ENCODE measurements at places on chromosomes 4 and X. TPM values are rescaled to one million over a fixed set of nuclear protein-coding genes. Genes with fewer than 3 reads are reported as not detected.
A peak's percentile ranks its signal among the peaks of the same experiment; 100 is the strongest.

Gene STBD1
- 0.25 TPM for total RNA-seq

Gene PRSS12
- 0.55 TPM for total RNA-seq

Gene PWWP3B
- not detected for total RNA-seq

Gene VSIG4
- not detected for total RNA-seq

Gene NLRP2B
- total RNA-seq, result not detected

Gene RNF128
- total RNA-seq, result not detected

Gene CITED1
- not detected for total RNA-seq

Gene DRD5
- not detected for total RNA-seq

GRCh38 chrX:121558886-121559285, 511.5 kb downstream of the GLUD2 start:
- no peaks in the 10 kb centered on the region for H3K36me3 ChIP-seq
- no peaks in the 10 kb centered on the region for H3K4me1 ChIP-seq
- no peaks in the 10 kb centered on the region for H3K27me3 ChIP-seq
- H3K27ac ChIP-seq, result no peak overlapping the region
- no peak overlapping the region for H3K4me3 ChIP-seq
- no peak for DNase-seq

DNA sequence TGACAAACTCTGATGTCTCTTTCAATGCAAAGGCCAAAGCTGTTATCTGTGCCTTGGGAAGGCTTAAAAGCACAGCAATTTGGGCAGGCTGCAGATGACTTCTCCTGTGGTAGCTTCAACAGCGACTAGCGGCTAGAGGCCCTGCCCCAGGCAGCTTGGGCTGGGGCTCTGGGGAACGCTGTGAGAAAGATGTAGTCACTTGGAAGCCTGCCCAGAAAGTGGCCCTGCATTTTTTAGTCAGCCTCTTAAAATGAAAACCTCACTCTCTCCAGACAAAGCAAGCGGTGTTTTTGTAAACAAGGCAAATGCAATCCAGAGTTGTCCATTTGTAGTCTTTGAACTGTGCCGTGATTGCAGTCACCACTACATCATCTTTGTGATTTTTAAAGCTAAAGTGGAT, 27.5 kb downstream of the PCYT1B start:
- DNase-seq, result no peak
- H3K4me3 ChIP-seq, result no peak overlapping the region
- no peaks in the 10 kb centered on the region for H3K4me1 ChIP-seq
- H3K36me3 ChIP-seq, result no peaks in the 10 kb centered on the region
- no peaks in the 10 kb centered on the region for H3K27me3 ChIP-seq

GRCh38 chr4:109232681-109233080, 69.8 kb downstream of the COL25A1 start:
- H3K27ac ChIP-seq, result no peak overlapping the region
- no peaks in the 10 kb centered on the region for H3K4me1 ChIP-seq
- DNase-seq, result no peak
- H3K27me3 ChIP-seq, result no peaks in the 10 kb centered on the region

- H3K27ac ChIP-seq, result no peak overlapping the region
- no peaks in the 10 kb centered on the region for H3K27me3 ChIP-seq
- no peaks in the 10 kb centered on the region for H3K4me1 ChIP-seq
- DNase-seq, result no peak
Observed at GRCh38 chr4:26073886-26074560, 160.0 kb downstream of the SMIM20 start.

DNA sequence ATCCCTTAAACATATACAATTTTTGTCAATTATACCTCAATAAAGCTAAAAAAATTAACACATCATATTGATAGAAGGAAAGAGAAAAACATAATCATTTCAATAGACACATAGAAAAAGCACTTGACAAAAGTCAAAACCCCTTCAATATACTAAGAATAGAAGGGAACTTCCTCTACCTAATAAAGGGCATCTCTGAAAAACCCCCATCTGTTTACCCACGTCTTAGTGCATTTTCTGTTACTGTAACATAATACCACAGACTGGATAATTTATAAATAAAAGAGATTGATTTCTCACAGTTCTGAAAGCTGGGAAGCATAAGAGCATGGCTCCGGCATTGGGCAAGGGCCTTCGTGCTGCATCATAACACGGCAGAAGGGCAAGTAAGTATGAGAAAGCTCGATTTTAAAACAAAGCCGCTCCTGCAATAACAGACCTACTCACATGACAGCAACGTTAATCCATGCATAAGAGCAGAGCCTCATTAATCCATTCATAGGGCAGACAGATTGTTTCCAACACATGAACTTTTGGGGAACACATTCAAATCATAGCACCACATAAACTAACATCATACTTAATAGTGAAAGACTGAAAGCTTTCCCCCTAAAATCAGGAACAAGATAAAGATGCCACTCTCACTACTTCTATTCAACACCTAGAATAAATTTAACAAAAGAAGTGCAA, 15.7 kb downstream of the STEEP1 start:
- H3K27me3 ChIP-seq, result no peaks in the 10 kb centered on the region
- H3K27ac ChIP-seq, result no peak overlapping the region
- no peak overlapping the region for H3K4me3 ChIP-seq
- no peak for DNase-seq
- no peaks in the 10 kb centered on the region for H3K36me3 ChIP-seq

DNA sequence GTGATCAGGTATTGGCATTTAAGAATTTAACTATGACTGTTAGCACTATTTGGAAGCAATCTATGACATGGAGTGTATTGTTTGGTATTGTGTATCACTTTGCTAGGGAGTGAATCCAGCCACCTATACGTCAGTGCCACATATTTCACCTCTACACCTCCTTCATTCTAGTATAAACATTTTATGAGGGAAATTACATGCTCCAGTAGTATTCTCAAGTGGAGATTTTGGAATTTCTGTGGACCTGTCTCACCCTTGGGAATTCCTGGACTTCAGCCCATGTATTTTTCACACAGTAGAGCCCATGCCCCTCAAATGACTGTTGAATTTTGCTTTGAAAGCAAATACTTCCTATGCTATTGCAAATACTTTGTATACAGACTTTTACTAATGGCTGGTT, 11.3 kb downstream of the BST1 start:
- DNase-seq, result no peak
- no peaks in the 10 kb centered on the region for H3K36me3 ChIP-seq
- no peak overlapping the region for H3K4me3 ChIP-seq
- no peak overlapping the region for H3K27ac ChIP-seq
- peaks cover 2% of the 10 kb centered on the region for H3K4me1 ChIP-seq
- no peaks in the 10 kb centered on the region for H3K27me3 ChIP-seq

DNA sequence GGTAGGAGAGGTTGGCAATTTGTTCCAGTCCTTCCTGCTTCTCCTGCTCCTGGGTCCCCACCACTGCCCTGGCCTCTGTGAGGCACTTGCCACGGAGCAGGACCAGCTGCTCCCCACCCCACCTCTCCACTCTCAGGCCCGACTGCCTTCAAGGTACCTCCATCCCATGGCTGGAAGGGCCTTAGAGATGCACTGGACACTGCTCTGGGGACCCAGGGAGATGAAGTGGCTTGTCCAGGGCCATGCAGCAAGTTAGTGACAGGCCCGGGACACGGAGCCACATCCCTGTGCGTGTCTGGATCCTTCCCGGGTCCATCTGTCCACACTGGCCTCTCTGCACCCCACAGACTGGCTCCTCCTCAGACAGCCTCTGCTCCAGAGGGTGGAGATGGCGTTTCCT, 105.3 kb downstream of the CPZ start:
- no peaks in the 10 kb centered on the region for H3K36me3 ChIP-seq
- no peak overlapping the region for H3K27ac ChIP-seq
- no peaks in the 10 kb centered on the region for H3K4me1 ChIP-seq
- DNase-seq, result no peak

GRCh38 chr4:163663454-163664225, 169.2 kb downstream of the TMA16 start:
- H3K27ac ChIP-seq, result no peak overlapping the region
- H3K4me3 ChIP-seq, result no peak overlapping the region
- no peaks in the 10 kb centered on the region for H3K27me3 ChIP-seq
- DNase-seq, result no peak
- H3K36me3 ChIP-seq, result no peaks in the 10 kb centered on the region
- H3K4me1 ChIP-seq, result no peaks in the 10 kb centered on the region

GRCh38 chr4:148749403-148749802, 307.2 kb upstream of the NR3C2 start:
- H3K4me1 ChIP-seq, result no peaks in the 10 kb centered on the region
- no peaks in the 10 kb centered on the region for H3K36me3 ChIP-seq

GRCh38 chrX:120795301-120795700, 80.4 kb downstream of the CT47B1 start:
- DNase-seq, result peak; percentile 26
- peaks cover 69% of the 10 kb centered on the region for H3K4me1 ChIP-seq
- no peaks in the 10 kb centered on the region for H3K36me3 ChIP-seq
- H3K4me3 ChIP-seq, result no peak overlapping the region
